ENCODE measurements at places on chromosomes 4 and X.

DNA sequence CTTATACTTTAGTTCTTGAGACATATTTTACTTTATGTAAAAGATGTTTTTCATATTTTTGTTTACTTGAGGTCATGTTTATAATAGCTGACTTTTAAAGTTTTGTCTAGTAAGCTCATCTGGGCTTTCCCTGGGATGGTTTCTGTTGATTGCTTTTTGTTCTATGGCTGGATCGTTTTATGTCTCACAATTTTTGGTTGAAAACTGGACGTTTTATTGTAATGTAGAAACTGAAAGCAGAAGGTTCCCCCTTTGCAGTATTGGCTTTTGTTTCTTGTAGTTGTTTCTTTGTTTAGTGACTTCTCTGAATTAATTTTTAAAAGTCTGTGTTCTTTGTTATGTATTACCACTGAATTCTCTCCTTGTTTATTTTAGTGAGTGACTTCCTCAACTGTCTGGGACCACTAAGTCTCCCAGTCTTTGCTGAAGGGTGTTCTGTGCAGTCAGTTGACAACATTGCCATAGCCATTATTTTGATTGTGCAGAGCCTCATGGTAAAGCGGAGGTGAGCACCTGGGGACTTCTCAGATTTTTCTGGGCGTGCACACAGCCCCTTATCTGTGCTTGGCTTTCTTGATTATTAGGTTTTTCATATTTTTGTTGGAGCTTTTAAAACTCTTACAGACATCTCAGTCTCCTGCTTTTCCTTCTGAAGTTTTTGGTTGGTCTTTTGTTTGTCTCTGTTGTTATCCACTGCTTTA is 31.0 kb downstream of the KDM6A start:
- no peak for DNase-seq

GRCh38 chr4:113026556-113026955 is 22.9 kb upstream of the ANK2 start:
- DNase-seq, result no peak

- DNase-seq, result no peak
These were observed 272.0 kb upstream of the HAND2 start for GRCh38 chr4:173801876-173802661.

DNA sequence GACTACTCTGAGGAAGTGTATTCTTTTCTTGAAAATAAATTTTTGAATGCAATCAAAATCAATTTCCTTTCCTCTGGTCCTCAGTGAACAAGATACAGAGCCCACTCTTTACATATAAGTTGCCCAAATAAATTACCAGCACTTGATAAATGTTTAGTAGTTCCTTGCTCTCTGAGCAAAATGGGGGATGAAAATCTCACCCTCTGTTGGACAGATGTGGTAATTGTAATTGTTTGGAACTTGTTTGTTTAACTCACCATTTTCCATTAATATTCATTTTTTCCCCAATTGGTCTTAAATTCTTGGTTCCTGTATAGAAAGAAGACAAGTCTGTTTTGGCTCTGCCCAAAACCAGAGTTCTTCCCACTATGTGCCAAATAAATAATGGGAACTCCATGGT is 146.3 kb downstream of the LDB2 start:
- DNase-seq, result no peak

DNA sequence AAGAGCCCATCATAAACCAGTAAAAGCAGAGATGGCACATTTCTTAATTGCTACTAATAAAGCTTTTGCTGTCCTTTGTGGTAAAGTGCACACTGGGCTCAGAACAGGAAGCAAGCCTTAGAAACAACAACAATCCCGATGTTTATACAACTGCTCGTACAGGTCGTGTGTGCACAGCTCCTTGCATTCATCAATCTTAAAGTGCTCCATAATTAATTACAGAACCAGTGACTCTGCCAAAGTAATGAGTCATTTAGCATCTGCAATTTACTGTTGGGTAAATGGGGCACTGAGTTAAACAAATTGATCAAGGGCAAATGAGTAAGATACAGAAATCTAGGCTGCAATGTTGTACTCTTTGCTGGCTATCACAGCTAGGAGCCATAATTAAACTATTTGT is 61.3 kb upstream of the TXK start:
- no peak for DNase-seq

DNA sequence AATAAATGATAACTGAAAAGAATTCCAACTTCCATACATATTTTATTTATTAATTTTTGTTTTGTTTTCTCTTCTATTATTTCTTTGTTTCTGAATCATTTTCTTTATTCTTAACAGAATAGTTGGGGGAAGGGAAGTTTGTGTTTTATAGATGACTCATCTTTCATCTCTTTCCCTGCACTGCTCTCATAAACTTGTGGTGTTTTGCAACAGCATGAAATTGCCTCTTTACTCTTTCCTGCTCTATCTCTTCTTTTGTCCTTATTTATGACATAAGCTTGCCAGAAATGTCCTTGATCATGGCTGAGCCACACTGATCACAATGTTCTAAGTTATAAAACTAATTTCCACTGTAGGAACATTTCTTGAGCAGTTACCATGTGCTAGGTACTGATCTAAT is 22.3 kb downstream of the QRFPR start:
- no peak for DNase-seq

GRCh38 chr4:109432203-109432602 is 1.4 kb upstream of the SEC24B start:
- DNase-seq, result no peak

DNA sequence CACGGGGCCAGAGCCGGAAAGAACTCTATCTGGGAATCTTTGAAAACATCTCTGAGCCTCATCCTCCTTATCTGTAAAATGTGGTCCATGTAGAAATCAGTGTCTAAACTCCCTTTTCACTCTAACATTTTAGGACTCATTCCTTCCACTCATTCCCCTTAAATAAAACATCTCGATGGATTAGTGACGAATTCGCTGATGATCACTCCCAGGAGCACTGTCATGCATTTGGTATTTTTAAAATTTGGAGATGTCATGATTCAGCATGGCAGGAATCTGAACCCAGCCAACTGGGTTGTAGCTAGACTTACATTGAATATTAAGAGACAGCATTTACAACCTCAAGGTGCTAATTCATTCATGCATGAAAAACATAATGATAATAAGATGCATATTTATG is 88.1 kb downstream of the SPANXN3 start:
- no peak for DNase-seq

DNA sequence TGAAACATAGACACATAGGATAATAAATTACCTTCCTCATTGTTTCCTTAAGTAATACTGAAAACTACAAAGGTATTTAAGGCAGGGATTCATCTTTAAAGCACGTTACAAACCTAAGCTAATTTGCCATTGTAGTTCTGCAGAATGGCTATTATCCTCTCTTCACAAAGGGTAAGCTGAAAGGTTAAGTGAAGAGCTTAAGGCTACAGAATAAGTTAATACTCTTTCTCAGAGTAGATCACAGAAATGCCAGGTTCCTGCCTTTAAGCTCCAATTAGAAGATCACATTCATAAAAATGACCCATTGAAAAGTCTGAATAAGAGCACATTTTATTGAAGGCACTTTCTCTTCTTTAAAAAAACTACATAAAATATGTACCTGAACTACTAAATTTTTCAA is 42.1 kb upstream of the PRDM5 start:
- DNase-seq, result no peak

- no peak for DNase-seq
These were observed 53.0 kb upstream of the NKX1-1 start for GRCh38 chr4:1459081-1459721.

DNA sequence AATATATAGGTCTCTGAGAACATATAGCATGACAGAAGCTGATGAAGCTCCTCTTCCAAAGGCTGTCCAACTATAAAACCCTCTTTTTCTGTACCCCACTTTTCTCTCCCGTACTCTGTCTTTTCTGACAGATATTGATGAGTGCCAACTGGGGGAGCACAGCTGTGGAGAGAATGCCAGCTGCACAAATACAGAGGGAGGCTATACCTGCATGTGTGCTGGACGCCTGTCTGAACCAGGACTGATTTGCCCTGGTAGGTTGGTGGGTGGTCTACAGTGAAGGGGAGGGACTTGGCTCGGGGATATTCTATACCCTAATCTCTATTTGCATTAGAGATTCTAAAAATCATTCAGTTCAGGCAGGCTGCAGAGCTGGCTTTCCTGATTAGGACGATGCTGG is 80.4 kb downstream of the EGF start:
- DNase-seq, result no peak

- no peak for DNase-seq
These were observed 28.5 kb downstream of the SASH3 start for GRCh38 chrX:129808158-129808828.

GRCh38 chrX:113275804-113276203 is 435.2 kb upstream of the AMOT start:
- DNase-seq, result no peak
